Sigmoid colon (tissue), 7 donors: ENCODE measurements at places on chromosomes 16 and 17. TPM values are rescaled to one million over a fixed set of nuclear protein-coding genes. Genes with fewer than 3 reads are reported as not detected.

DNA sequence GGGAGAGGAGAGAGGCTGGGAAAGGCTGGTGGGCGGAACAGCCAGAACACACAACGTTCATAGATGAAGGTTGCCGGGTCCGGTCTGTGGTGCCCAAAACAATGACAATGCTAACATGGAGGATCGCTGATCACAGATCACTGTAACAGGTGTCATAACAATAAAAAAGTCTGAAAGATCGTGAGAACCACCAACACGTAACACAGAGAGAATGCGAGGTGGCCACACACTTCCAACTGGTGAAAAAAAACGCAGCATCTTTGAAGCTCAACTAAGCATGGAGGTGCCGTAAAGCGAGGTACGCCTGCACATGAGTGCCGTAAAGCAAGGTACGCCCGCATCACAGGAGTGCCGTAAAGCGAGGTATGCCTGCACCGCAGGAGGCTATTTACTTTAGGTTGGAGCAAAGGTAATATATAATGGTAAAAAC lies 42.3 kb downstream of the ABR start:
- no peak for DNase-seq

DNA sequence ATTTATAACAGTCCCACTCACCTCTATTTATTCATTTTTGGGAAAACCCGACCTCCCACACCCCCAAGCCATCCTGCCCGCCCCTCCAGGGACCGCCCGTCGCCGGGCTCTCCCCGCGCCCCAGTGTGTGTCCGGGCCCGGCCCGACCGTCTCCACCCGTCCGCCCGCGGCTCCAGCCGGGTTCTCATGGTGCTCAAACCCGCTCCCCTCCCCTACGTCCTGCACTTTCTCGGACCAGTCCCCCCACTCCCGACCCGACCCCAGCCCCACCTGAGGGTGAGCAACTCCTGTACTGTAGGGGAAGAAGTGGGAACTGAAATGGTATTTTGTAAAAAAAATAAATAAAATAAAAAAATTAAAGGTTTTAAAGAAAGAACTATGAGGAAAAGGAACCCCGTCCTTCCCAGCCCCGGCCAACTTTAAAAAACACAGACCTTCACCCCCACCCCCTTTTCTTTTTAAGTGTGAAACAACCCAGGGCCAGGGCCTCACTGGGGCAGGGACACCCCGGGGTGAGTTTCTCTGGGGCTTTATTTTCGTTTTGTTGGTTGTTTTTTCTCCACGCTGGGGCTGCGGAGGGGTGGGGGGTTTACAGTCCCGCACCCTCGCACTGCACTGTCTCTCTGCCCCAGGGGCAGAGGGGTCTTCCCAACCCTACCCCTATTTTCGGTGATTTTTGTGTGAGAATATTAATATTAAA lies 638 bp upstream of the TMEM88 start:
- peak; percentile 64 for DNase-seq

GRCh38 chr16:29662729-29663015 lies 375 bp upstream of the SPN start:
- DNase-seq = no peak

DNA sequence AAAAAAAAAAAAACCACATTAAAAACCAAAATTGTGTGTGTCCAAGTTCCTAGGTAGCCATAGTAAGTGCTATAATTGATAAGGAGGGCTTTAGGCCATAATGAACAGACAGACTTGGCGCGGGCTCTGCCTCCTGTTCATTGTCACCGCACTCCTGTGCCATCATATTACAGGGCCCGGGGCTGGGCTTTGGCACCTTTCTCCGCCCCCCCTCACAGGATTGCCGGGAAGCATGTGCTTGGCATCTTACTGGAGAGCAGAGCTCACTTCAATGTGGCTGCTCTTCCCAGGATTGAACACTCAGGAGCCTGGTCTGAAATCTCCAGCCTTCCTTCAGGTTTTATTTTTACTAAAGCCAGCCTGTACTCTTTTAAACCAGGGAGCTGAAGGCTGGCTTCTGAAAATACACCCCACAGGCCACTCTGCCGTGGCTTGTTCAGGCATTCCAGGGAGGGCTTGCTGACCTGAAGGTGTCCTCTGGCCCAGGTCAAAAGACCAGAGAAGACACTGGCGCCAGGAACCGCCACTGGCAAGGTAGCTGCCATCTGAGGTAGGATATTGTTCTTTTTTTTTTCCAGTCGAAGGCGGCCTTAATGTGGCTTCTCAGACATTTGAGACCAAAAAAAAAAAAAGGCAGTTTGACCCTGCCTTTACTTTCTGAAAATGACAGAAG lies 39.3 kb downstream of the DHRS7B start:
- DNase-seq = peak; percentile 76

DNA sequence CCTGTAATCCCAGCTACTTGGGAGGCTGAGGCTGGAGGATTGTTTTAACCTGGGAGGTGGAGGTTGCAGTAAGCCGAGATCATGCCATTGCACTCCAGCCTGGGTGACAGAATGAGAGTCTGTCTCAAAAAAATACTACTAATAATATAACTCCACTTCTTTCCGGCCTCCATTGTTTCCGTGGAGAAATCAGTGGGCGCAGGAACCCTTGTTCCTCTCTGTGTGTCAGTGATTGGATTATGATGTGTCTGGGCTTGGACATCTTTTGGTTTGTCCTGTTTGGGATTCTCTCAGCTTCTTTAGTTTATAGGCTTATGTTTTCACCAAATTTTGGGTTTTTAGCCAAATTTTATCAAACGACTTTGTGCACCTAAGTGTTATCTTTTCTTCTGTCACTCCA lies 36.8 kb downstream of the ACSF3 start:
- DNase-seq = no peak

DNA sequence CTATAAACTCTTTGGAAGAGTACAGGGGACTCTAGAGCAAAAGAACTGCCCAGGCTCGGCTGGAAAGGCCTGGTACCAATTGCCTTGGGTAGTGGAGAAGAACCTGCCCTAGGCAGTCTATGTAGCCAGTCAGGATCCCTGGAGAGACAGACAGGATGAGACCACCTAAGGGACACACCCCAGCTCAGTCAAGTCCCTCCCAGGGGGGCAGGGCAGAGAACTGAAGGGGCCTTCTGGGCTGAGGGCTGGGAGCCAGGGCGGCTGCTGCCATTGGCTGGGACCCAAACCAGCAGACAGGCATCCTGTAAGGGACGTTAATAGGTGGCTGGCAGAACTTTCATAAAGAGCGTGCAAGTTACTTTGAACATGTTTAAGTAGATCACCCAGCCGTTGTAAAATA lies 12.8 kb upstream of the SLC38A8 start:
- DNase-seq = peak; percentile 77

- no peak for DNase-seq
Measured at GRCh38 chr16:27984121-27984520, 79.4 kb downstream of the GSG1L start.

DNA sequence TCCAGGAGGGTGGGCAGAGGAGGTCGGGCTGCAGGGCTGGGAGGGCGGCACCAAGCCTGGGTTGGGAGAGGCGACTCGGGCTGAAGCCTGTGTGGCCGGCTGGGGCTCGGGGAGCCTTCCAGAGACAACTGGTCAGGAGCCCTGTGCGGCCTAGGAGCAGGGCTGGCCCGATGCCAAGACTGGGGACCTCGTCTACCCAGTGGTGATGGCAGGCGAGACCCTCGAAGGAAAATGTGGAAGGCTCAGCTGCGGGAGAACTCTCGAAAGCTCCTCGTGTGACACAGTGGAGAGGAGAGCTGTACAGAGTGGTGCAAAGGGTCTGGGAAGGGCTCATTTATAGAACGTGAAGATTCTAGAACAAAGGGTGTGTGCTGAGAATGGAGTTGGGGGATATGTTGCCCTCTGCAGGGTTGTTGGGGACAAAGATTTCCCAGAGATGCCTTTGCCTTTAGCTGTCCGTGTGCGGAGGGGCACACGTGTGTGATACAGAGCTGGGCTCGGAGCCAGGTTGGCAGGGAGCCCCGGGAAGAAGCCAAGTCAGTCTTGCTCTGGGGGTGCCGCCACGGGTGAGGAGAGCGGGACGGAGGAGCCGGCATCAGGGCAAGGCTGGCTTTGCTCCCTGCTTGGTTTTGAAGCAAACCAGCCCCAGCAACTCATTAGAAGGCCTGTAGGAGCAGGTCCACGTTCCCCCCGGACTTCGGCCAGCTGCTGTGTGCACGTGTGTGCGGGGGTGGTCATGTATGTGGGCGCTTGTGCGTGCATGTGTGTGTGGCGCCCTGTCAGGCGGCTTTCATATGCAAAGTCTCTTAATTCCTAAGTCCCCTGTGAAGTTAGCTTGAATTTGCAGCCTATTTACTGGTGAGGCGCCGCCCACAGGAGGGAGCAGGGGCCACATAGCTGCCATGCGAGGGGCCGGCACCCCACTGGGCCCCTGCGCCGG lies 132.4 kb upstream of the CHMP6 start:
- DNase-seq = peak; percentile 94

DNA sequence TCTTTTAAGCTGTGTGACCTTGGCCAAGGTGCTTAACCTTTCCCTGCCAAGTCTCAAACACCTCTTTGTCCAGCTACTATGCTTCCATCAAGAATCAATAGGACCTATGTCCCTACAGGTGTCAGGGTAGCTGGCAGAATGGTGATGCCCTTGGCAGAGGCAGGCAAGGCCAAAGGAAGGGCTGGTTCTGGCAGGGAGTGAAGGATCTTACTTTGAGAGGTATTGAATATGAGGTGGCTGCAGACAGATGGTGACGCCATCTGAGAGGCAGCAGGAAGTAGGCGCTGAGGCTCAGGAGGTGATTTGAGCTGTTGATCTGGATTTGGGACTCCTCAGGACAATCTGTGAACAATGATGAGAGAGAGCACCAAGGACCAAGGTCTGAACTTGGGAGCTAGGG lies 12.5 kb downstream of the ABCC3 start:
- no peak for DNase-seq

DNA sequence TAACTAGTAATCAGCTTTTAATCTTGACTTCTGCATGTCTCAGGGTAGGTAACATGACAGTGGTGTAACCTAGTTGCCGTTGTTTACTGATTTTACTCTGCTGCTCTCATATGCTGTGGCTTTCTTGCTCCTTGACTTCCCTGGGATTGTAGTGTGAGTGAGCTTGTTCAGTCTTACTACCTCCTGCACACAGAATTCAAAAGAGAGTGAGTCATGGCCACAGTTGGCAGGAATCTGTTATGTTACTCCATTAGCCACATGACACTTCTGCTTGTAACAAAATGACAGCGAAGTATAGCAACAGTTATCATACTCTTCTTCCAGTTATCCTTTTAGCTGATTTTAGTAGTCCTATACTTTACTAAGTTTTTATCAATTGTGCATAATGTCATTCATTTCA lies 18.8 kb downstream of the TNRC6A start:
- peak; percentile 77 for DNase-seq

- DNase-seq = peak; percentile 65
Measured at GRCh38 chr17:81347437-81347836, 47.8 kb upstream of the BAHCC1 start.

CMTM2 gene
- total RNA-seq = not detected

CDT1 gene
- 3.0 TPM for total RNA-seq

CLUH gene
- 26.3 TPM for total RNA-seq

MYOCD gene
- total RNA-seq = 168 TPM

TMC6 gene
- 13.9 TPM for total RNA-seq

ABCC3 gene
- 2.6 TPM for total RNA-seq

SULT1A4 gene
- total RNA-seq = 7.5 TPM

BRICD5 gene
- 1.8 TPM for total RNA-seq

OR4D1 gene
- total RNA-seq = not detected
